Activated CD4-positive, alpha-beta memory T cell treated with anti-CD3 and anti-CD28 coated beads for 36 hours (primary cell): ENCODE measurements at places on chromosomes 2 and 18.

GRCh38 chr18:4720518-4720917 lies 265.4 kb upstream of the DLGAP1 start:
- no peaks in the 10 kb centered on the region for H3K36me3 ChIP-seq
- H3K4me1 ChIP-seq, result no peaks in the 10 kb centered on the region
- no peak overlapping the region for H3K27ac ChIP-seq
- H3K4me3 ChIP-seq, result no peak overlapping the region
- no peak for DNase-seq
- H3K27me3 ChIP-seq, result no peaks in the 10 kb centered on the region

GRCh38 chr2:241300000-241300399 lies 15.5 kb downstream of the HDLBP start:
- peaks cover 4% of the 10 kb centered on the region for H3K36me3 ChIP-seq
- H3K27ac ChIP-seq, result no peak overlapping the region
- peaks cover 37% of the 10 kb centered on the region for H3K4me1 ChIP-seq
- no peaks in the 10 kb centered on the region for H3K27me3 ChIP-seq

- H3K27ac ChIP-seq, result no peak overlapping the region
- no peak for DNase-seq
- H3K4me3 ChIP-seq, result no peak overlapping the region
- no peaks in the 10 kb centered on the region for H3K36me3 ChIP-seq
- no peaks in the 10 kb centered on the region for H3K27me3 ChIP-seq
These were observed 50.1 kb downstream of the ATP8B1 start for GRCh38 chr18:57753063-57753462.

GRCh38 chr2:98712145-98712544 lies 18.8 kb downstream of the MGAT4A start:
- H3K4me1 ChIP-seq, result peaks cover 87% of the 10 kb centered on the region
- peaks cover 5% of the 10 kb centered on the region for H3K36me3 ChIP-seq
- H3K4me3 ChIP-seq, result no peak overlapping the region
- peak overlapping the region; percentile 43 for H3K27ac ChIP-seq
- no peak for DNase-seq

GRCh38 chr2:184628051-184628450 lies 29.7 kb downstream of the ZNF804A start:
- no peak for DNase-seq
- H3K27me3 ChIP-seq, result no peaks in the 10 kb centered on the region
- H3K27ac ChIP-seq, result no peak overlapping the region
- no peaks in the 10 kb centered on the region for H3K4me1 ChIP-seq
- H3K4me3 ChIP-seq, result no peak overlapping the region

GRCh38 chr2:212970132-212970531 lies 181.3 kb downstream of the IKZF2 start:
- no peak for DNase-seq
- H3K4me1 ChIP-seq, result peaks cover 7% of the 10 kb centered on the region
- no peak overlapping the region for H3K27ac ChIP-seq
- H3K27me3 ChIP-seq, result no peaks in the 10 kb centered on the region
- H3K36me3 ChIP-seq, result no peaks in the 10 kb centered on the region

GRCh38 chr2:188952901-188953300 lies 21.3 kb upstream of the COL3A1 start:
- H3K27ac ChIP-seq, result no peak overlapping the region
- H3K4me1 ChIP-seq, result peaks cover 4% of the 10 kb centered on the region
- H3K4me3 ChIP-seq, result no peak overlapping the region
- no peaks in the 10 kb centered on the region for H3K36me3 ChIP-seq

- H3K27me3 ChIP-seq, result peaks cover under 1% of the 10 kb centered on the region
- no peaks in the 10 kb centered on the region for H3K36me3 ChIP-seq
- peaks cover 9% of the 10 kb centered on the region for H3K4me1 ChIP-seq
- no peak overlapping the region for H3K27ac ChIP-seq
These were observed 9.6 kb downstream of the PTPRM start for GRCh38 chr18:7576685-7577084.

- no peaks in the 10 kb centered on the region for H3K27me3 ChIP-seq
- no peak overlapping the region for H3K4me3 ChIP-seq
- DNase-seq, result no peak
- no peak overlapping the region for H3K27ac ChIP-seq
- H3K4me1 ChIP-seq, result peaks cover 6% of the 10 kb centered on the region
- no peaks in the 10 kb centered on the region for H3K36me3 ChIP-seq
These were observed 105.9 kb upstream of the RMDN2 start for GRCh38 chr2:37819186-37819585.

DNA sequence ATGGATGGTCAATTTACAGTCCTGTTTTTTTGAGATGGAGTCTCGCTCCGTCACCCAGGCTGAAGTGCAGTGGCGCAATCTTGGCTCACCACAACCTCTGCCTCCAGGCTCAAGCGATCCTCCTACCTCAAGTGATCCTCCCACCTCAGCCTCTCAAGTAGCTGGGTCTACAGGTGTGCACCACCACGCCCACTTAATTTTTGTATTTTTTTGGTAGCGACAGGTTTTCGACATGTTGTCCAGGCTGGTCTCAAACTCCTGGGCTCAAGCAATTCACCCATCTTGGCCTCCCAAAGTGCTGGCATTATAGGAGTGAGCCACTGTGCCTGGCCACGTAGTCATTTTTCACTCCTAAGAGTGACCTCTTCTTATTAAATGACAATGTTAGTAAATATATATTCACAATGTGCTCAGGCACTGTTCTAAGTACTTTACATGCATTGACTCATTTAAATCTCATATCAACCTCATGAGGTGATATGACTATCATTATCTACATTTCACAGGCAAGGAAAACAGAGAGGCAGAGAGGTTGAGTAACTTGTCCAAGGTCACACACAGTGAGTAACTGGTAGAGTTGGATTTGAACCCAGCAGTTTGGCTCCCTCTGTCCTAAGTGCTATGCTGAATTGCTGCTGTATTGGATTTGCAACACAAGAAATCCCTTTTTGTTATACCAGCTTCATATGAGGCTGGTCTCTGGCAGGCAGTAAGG lies 5.6 kb upstream of the DIS3L2 start:
- peaks cover 2% of the 10 kb centered on the region for H3K4me1 ChIP-seq
- H3K27ac ChIP-seq, result no peak overlapping the region

DNA sequence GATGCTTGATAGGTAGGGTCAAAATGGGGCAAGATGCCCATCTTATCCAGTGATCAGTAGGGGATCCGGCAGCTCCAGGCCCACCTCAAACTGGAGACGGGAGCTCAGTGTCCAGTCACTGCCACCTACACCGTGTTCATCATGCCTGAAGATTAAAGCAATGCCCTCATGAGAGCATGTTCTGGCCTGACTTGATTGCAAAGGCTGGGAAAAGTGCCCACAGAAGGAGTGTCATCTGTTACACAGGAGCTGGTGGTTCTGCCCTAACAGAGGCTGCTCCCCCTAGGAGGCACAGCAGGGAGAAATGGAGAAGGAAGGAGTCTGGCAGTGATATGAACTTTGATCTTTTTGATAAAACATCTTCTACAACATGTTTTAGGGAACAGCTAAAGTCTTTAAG lies 92.3 kb downstream of the CCBE1 start:
- H3K27ac ChIP-seq, result no peak overlapping the region
- no peaks in the 10 kb centered on the region for H3K27me3 ChIP-seq
- no peaks in the 10 kb centered on the region for H3K4me1 ChIP-seq
- H3K36me3 ChIP-seq, result no peaks in the 10 kb centered on the region
- no peak overlapping the region for H3K4me3 ChIP-seq

- H3K27ac ChIP-seq, result no peak overlapping the region
- H3K4me3 ChIP-seq, result no peak overlapping the region
- peaks cover 16% of the 10 kb centered on the region for H3K36me3 ChIP-seq
- no peak for DNase-seq
- H3K27me3 ChIP-seq, result no peaks in the 10 kb centered on the region
- peaks cover 22% of the 10 kb centered on the region for H3K4me1 ChIP-seq
These were observed 20.6 kb downstream of the SERTAD2 start for GRCh38 chr2:64632835-64633819.

GRCh38 chr2:219500135-219500534 lies 1.4 kb downstream of the GMPPA start:
- peaks cover 38% of the 10 kb centered on the region for H3K4me1 ChIP-seq
- no peak for DNase-seq
- H3K27ac ChIP-seq, result no peak overlapping the region

DNA sequence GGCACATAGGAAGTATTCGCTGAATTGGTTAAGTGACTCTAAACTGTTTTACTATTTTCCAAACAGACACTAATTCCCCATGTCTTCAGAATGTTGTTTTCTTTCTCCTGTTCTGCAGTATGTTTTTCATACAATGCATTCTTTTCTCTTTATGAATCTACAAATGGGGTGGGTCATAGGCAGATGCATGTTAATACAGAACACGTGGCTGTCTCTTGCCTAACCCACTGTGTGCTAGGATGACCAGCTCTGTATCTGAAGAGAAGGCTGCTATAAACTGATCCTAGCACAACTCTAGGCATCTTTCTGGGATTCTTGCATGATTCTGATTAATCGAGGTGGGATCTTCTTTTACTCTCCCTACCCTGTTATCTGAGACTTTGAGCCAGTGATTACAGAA lies 826.0 kb downstream of the PLCL1 start:
- no peaks in the 10 kb centered on the region for H3K4me1 ChIP-seq
- H3K4me3 ChIP-seq, result no peak overlapping the region
- no peak overlapping the region for H3K27ac ChIP-seq
- no peaks in the 10 kb centered on the region for H3K36me3 ChIP-seq

- no peak for DNase-seq
- H3K27ac ChIP-seq, result no peak overlapping the region
- no peaks in the 10 kb centered on the region for H3K36me3 ChIP-seq
These were observed 856.3 kb upstream of the SALL3 start for GRCh38 chr18:78123144-78123909.

DNA sequence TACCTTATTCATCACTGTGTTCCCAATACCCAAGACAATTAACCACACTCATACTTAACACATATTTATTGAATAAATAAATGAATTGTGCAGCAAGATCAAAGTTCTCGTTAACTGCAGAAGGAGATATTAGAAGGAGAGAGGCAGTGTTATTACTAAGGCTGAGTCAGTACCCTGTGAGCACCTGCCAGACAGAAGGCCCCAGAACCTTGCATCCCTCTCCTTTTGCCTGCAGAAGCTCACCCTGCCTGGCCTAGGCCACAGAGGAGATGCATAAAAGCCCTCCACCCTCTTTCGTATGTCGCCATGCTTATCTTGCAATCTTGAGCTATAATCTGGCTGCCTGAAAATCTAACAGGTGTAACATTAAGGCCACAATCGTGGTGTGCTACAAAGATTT lies 20.5 kb upstream of the RNF149 start:
- H3K27ac ChIP-seq, result no peak overlapping the region
- peaks cover 38% of the 10 kb centered on the region for H3K4me1 ChIP-seq
- no peaks in the 10 kb centered on the region for H3K27me3 ChIP-seq
- DNase-seq, result peak; percentile 39

DNA sequence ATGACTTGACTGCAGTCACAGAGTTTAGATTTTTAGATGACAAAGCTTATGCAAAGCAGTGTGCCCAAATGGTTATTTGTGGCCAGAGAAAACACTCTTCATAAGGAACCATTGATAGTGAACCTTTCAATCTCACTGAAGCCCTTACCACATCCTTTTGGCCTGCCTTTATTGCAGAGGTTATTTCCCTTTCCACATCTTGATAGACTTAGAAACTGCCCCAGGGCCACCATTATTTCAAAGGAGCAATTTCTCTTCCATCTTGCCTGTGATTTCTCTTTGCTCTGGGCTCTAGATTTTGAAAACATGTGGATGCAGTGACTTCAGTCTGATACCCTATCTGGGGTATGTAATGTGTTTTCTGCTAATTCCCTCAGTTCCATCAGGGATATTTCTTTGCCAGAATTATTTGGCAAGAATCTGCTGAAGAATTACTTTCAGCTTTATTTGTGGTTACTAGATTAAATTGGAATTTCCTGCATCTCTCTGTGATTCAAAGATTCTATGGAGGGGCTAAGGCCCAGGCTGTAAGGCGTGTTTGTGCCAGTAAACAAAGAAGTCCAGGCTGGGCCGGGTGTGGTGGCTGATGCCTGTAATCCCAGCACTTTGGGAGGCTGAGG lies 51.0 kb downstream of the MOGAT1 start:
- H3K27ac ChIP-seq, result no peak overlapping the region
- DNase-seq, result no peak
- no peaks in the 10 kb centered on the region for H3K36me3 ChIP-seq
- H3K27me3 ChIP-seq, result peaks cover 6% of the 10 kb centered on the region
- no peak overlapping the region for H3K4me3 ChIP-seq
- no peaks in the 10 kb centered on the region for H3K4me1 ChIP-seq

DNA sequence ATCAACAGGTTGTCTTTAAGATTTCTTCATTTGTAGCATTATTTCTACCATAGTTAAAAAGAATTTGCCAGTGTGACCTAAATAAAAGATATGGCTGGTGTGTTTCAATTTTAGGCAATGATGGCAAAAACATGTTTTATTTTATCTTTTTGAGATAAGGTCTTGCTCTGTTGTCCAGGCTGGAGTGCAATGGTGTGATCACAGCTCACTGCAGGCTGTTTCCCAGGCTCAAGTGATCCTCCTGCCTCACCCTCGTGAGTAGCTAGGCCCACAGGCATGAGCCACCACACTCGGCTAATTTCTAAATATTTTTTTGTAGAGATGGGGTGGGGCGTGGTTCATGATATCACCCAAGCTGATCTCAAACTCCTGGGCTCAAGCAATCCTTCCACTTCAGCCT lies 47.0 kb upstream of the COBLL1 start:
- peaks cover 4% of the 10 kb centered on the region for H3K27me3 ChIP-seq
- H3K4me1 ChIP-seq, result no peaks in the 10 kb centered on the region
- no peaks in the 10 kb centered on the region for H3K36me3 ChIP-seq
- no peak overlapping the region for H3K27ac ChIP-seq
- no peak for DNase-seq

GRCh38 chr2:75920859-75921551 lies 210.3 kb upstream of the GCFC2 start:
- H3K27me3 ChIP-seq, result no peaks in the 10 kb centered on the region
- no peaks in the 10 kb centered on the region for H3K36me3 ChIP-seq
- no peak for DNase-seq
- H3K4me1 ChIP-seq, result no peaks in the 10 kb centered on the region

DNA sequence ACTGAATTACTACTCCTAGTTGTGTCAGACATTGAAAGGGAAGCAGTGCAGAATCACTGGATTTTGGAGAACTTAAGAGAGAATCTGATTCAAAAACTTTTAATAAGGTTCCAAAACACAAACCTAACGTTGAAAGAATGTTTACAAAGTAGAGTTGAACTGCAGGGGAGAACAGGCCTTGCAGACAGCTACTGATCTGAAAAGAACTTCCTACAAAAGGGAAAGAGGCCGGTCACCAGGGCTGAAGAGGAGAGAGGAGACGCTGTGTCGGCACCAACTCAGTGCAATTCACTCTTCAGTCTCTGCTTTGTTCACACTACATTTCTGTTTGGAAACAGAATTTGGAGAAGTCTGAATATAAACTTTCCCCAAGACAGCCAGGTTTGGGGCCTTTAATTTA lies 124.0 kb downstream of the GAREM1 start:
- DNase-seq, result no peak
- H3K4me3 ChIP-seq, result no peak overlapping the region
- H3K36me3 ChIP-seq, result no peaks in the 10 kb centered on the region
- H3K4me1 ChIP-seq, result no peaks in the 10 kb centered on the region

- H3K4me3 ChIP-seq, result no peak overlapping the region
- H3K27me3 ChIP-seq, result peaks cover 15% of the 10 kb centered on the region
- no peaks in the 10 kb centered on the region for H3K36me3 ChIP-seq
These were observed 51.7 kb upstream of the SMIM21 start for GRCh38 chr18:75478996-75479880.
